ENCODE measurements at places on chromosomes 5 and 9.

GRCh38 chr5:53179691-53180090 is 70.1 kb upstream of the MOCS2 start:
- no peak for DNase-seq

DNA sequence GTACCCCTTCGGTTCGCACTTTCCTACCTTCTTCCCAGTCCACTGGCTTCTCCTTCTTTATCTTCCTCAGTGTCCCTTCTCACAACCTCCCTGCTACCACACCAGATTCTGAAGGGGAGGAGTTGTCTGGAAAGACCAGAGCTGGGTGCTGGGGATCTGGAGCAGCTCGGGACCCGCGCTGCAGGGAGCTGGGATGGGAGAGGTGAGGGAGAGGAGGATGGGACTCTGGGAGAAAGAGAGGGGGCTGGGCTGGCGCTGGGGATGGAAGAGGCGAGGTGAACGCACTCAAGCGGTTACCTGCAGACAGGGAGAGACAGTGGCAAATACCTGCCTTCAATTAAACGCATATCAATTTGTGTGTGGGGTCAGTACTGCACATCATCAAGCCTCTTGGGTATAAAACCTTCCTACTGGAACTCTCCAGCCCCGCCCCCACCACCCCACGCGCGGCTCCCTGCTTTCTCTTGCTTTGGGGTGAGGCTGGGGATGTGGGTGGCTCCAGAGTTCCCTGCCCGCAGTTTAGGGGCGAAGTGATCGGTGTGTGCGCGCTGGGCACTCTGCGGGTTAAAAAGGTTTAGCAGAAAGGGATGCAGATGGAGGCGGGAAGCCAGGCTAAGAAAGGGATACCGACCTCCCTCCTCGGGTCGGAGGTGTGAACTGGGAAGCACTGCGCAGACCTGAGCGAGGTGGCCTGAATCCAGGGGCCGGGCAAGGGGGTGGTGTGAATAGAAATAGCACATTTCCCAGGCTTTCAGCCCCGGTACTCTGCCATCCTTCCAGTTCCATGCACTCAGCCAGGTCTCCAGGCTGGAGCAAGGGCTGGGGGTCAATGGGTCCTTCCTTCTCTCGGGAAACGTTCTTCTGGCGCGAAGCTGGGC is 977 bp upstream of the PAM start:
- no peak for DNase-seq

GRCh38 chr9:111728143-111728542 is 66.6 kb downstream of the SHOC1 start:
- DNase-seq, result no peak

GRCh38 chr5:167049043-167049663 is 1242.3 kb upstream of the WWC1 start:
- DNase-seq, result no peak

- no peak for DNase-seq
These were observed 30.7 kb upstream of the GPR21 start for GRCh38 chr9:123002754-123003153.

DNA sequence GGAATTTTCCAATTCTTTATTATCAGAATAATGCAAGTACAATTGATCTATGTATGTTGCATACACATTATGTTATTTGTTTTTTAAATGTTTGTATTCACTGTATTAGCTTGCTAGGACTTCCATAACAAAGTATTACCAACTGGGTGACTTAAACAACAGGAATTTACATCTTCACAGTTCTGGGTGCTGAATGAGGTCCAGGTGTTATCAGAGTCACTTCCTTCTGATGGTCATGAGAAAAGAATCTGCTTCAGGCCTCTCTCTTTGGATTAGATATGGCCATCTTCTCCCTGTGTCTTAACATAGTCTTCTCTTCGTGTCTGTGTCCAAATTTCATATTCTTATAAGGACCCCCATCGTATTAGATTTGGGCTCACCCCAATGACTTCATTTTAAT is 229.1 kb upstream of the TRPC7 start:
- DNase-seq, result no peak

- DNase-seq, result no peak
These were observed 51.2 kb downstream of the USP20 start for GRCh38 chr9:129886226-129887174.

GRCh38 chr5:179261301-179262125 is 83.7 kb downstream of the ADAMTS2 start:
- DNase-seq, result no peak

- DNase-seq, result no peak
These were observed 27.7 kb downstream of the SKP1 start for GRCh38 chr5:134148986-134149539.

DNA sequence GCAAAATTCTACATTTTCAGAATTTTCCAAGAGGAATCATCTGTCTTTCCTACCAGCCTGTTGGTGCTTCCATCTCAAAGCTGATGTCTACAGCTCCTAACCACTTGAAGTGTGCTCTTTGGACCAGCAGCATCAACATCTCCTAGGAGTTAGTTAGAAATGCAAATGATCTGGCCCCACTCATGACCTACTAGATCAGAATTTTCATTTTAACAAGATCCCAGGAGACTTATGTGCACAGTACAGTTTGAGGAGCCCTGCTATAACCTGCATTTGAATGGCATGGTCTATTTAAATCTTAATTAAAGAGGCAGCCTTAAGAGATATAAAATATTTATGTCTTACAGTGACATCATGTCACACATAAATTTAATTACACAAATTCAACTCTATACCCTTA is 33.8 kb downstream of the ITK start:
- DNase-seq, result no peak

DNA sequence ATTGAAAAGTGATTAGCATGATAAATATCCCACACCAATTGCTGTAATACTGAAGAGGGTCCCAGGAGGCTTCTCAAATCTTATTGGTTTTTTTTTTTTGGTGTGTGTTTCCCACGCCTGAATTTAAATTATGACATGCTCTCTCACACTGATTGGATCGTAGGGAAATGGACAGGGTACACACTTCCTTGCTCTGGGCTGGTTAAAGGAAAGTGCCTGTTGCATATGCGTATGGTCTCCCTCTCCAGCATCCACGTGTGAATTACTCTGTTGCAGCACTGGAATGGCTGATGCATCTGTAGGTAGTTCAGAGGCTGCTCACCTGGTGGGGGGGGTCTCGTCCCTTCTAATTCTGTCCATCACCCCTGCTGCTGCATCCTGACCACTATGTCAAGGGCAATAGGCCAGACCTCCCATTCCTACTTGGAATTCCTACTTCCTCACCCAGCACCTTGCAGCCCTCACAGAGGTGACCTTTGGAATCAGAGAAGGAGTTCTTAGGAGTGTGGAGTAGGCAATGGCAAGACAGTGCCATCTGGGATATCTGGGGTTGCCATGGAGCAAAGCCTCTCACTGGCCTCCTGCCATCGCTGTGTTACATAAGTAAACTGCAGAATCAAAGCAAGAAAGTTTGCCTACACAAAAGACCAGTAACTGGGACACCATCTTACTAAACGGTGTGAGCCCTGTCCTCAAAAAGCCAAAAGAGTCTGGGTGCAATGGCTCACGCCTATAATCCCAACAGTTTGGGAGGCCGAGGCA is 71.4 kb upstream of the FBXW11 start:
- DNase-seq, result no peak

- no peak for DNase-seq
These were observed 99.0 kb downstream of the MEGF10 start for GRCh38 chr5:127389601-127390000.

- DNase-seq, result no peak
These were observed 1098.6 kb downstream of the TAF11L14 start for GRCh38 chr5:18732556-18733479.

GRCh38 chr9:136773386-136774044 is 9.2 kb upstream of the LCN15 start:
- DNase-seq, result no peak

- DNase-seq, result no peak
These were observed 21.2 kb upstream of the PANK3 start for GRCh38 chr5:168600409-168600808.

- DNase-seq, result no peak
These were observed 257.5 kb upstream of the PANK3 start for GRCh38 chr5:168836603-168837231.

GRCh38 chr9:96884443-96884842 is 30.1 kb upstream of the ZNF782 start:
- DNase-seq, result no peak

DNA sequence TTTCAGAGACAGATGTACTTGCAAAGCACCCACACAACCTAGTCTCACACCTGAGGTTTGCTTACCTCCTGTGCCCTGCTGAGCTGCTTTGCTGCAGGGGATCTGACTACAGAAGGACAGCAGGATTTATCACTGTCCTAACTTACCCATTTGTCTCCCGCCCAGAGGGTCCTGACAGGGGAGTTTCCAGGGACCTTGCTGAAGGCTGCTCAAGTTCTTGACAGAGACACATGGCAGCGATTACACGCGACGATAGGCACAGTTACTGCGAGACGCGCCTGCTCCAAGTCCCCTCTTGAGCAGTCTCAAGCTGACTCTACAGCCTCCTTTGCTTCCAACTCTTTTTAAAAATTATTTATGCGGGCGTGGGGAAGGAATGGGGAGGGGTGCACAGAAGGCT is 24.6 kb upstream of the GALNT10 start:
- no peak for DNase-seq

- no peak for DNase-seq
These were observed 29.3 kb upstream of the CPEB4 start for GRCh38 chr5:173858670-173859407.

DNA sequence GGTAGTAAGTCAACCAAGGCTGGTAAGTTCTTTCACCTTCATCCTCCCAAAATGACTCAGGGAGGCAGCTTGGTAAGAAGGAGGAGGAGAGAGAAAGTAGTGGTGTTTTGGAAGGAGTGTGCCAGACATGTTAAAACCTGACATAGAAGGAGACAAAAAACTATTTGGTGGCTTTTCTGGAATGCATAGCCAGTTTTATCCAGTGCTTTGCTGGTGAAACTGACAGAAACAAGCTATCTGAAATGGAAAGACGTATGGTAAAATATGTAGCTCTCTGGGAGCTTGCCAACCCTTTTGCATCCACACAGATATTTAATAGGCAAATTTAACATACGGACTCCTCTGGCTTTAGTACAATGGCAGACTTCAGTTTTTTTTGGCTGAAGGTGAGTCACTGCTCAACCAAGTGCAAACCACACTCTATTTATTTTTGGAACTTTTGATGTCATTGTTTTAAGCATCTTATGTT is 45.4 kb downstream of the RAB14 start:
- DNase-seq, result no peak

- no peak for DNase-seq
These were observed 83.0 kb upstream of the RANBP6 start for GRCh38 chr9:6098431-6098830.

- no peak for DNase-seq
These were observed 42.3 kb downstream of the SNCAIP start for GRCh38 chr5:122354293-122354692.

GRCh38 chr9:84642553-84643141 is 26.9 kb upstream of the NTRK2 start:
- DNase-seq, result no peak

- no peak for DNase-seq
These were observed 132.7 kb upstream of the POU5F2 start for GRCh38 chr5:93874080-93874479.

DNA sequence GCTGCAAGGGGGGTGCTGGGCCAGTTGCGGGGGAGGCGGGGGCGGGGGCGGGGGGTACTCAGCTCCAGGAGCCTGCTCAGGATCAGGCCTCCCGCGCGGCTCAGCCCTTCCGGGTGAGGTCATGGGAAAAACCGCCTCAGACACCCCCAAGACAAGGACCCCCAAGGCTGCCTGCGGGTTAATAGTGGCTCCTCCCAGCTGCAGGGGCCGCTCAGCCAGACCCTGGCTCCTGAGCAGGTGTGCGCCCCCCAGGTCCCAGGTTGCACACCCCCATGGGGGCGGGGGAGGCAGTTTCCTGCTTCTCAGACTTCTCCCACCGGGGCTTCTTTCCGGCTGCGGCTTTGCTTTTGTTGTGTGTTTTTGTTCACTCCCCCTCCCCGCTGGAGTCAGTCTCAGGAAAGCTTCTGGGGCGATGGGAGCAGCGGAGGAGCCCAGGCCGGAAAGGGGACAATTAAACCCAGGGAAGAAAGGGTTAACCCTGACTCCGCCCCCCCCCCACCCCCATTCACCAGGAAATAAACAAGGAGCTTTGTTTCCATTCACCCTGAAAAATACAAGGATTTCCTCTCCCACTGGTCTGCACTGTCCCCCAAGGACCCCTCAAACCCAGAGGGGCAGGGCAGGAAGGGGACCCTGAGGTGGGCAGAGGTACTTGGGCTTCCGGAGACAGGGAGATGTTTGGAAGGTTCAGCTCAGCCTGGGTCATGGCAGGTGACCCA is 42.3 kb upstream of the NOTCH1 start:
- DNase-seq, result no peak

DNA sequence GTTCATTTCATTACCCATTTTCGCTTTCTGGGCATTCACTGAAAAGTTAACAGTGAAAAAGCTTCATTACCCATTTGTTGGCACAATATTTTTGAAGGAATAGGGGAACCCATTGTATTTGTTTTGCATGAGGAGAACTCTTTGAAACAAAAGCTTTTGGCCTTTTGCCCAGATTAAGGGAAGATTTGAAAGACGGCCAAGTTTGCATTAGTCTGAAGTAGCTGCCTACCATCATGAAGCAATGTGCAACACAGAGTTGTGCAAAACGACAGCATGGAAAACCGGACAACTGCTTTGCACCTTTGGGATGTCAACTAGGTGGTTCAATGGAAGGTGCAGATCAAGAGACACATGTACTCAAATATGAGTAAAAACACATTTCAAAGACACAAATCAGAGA is 84.9 kb downstream of the TRPM3 start:
- DNase-seq, result no peak

- DNase-seq, result no peak
These were observed 194.3 kb downstream of the PALM2AKAP2 start for GRCh38 chr9:109974143-109974917.

DNA sequence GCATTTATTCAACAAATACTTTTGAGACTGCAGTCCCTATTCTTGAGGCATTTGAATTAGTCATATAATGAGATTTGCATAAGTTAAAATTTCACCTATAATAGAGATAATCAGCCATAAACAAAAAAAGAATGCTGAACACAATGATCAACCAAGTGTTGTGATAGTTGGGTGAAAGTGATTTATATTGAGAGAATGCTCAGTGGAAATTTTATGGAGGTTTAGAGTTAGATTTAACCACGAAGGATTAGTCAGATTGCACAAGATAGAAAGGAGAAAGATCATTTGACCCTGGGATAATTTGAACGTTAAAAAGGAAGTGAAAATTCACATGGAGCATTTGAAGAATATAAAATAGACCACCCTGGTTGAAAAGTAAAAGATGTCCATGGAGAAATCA is 356.2 kb downstream of the NPR3 start:
- no peak for DNase-seq

DNA sequence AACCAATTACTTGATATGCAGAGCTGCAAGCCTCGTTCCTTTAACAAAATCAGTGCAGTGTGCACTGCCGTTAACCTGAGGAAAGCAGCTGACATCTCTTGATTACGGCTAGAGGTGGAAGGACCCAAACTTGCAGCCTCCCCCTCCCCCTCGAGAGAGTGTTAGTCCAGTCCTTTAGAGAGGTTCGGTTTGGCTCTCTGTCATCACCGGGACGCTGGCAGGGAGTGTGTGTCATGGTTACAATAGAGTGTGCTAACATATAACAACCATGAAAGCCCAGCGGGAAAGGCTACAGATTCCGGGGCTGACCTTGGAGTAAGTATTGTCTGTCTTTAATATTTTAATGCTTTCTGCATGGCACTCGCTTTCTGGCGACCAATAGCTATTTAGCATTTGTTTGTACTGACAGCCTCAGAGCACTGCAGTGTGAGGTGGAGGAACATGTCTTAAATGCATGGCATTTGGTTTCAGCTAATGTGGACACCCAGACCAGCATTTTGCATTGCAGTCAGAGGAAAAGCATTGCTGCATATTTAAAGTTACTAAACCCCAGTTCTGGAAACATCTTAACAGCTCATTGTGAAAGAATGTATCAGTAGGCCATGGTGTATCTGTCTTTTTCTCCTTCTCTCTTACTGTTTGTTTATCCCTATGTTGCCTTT is 237.5 kb downstream of the CD180 start:
- DNase-seq, result no peak

All from stimulated activated CD8-positive, alpha-beta memory T cell treated with anti-CD3 and anti-CD28 coated beads, Interleukin-4, amount 100 ng/mL, for 4 hours (primary cell).